ENCODE measurements at places on chromosomes 3 and 15.

GRCh38 chr15:75170711-75171341, 30.9 kb upstream of the C15orf39 start:
- DNase-seq: no peak

GRCh38 chr15:28873585-28874190, 12.1 kb upstream of the APBA2 start:
- DNase-seq: no peak

DNA sequence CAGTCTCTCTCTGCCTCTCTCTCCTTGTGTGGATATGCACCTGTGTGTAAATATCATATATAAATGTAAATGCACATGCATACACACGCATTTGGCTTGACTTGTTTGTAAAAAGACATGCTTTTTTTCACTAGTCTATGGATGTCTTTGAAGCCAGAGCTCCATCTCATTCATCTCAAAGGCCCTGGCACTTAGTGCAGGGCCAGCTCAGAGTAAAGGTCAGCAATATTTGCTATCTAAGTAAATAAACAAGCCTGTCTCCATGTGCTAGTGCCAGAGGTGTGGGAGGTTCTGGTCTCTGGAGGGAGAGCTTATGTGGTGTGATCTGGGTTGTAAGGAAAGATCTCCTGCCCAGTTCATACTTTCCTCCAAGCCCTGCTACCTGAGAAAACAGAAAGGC, 5.6 kb downstream of the CLSTN2 start:
- DNase-seq: no peak

- no peak for DNase-seq
Measured at GRCh38 chr3:141371882-141372281, 3.6 kb downstream of the ZBTB38 start.

DNA sequence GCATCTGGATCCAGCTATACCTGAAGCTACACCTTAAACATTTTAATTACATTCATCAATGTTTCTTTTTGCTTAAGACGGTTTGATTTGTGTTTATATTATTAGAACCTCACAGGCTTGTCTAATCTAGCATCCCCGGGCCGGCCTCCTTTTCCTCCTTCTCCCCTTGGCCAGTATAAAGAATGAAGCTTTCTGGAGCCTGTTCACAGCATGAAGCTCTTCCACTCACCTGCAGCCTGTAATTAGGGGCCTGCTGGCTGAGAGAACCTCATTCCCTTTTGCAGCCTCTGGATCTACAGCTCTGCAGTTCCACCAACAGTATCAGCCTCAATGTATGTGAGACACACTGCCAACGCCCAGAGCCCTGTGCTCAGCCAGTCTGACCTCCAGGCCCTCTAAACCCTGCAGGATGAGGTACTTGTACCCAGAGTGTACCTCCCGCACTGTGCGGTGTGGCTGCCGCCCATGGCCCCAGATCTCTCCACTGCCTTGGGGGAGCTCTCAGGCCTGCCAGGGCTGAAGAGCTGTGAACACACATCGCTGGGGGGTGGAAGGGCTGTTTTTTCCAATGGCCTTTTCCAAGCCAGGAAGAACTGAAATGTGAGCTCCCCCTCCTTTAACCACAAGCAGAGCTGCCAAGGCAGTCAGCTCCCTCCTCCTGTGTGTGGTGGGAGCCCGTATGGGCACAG, 114.7 kb upstream of the ALDH1A3 start:
- peak; percentile 78 for DNase-seq

DNA sequence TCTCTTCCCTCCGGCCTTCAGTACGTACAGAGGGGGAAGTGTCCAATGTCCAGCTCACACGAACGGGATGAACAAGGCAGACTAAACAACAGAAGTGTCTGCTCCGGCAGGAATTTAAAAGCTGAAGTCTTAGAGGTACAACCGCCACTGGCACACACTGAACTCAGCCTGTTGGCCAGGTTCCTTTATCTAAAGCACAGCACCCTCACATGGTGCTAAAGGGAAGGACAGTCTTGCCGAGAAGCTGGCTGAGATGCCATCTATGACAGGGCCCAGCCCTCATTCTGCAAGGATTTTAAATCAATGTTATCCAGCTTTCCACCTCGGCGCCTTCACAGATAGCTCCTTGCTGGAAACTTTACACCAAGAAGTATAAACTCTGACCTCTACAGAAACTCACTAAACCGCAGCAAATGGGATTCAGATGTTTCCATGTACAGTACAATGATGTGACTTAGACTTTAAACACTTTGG, 2.8 kb downstream of the ADAMTS17 start:
- peak; percentile 40 for DNase-seq

DNA sequence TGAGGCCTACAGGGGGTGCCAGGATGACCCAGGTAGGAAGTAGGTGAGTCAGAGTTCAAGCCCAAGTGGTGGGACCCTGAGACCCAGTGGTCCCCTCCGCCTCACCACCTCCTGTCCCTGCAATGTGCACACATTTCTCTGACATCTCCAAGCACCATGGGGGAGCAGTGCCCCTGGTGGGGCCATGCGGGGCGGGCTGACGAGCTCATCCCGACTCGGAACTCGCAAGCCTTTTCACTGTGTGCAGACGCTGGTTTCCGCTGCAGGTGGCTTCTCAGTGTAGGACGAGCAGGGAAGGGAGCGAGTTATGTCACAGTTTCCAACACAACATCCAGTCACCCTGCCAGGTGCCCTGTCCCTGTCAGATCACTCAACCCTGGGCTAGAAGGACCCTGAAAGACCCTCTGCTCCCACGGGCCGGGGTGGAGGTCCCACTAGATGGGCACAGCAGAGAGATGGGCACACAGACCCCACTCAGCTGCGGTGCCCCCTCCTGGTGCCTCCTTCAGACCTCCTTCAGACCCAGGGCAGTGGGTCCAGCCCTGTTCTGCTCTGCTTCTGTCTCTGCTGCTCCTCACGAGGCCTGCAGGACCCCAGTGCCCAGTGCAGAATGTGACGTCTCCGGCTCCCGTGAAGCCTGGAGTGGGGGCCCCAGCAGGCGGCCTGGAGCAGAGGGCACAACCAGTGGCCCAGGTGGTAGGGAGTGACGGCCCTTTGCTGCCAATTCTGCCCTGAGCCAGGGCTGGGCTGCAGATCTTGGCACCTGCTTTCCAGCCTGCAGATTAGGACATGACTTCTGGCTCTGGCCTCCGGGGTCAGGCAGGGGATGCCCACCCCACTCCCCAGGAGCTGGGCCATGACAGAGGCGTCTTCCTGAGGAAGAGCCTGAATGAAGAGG, 102.0 kb upstream of the RPL32 start:
- no peak for DNase-seq

DNA sequence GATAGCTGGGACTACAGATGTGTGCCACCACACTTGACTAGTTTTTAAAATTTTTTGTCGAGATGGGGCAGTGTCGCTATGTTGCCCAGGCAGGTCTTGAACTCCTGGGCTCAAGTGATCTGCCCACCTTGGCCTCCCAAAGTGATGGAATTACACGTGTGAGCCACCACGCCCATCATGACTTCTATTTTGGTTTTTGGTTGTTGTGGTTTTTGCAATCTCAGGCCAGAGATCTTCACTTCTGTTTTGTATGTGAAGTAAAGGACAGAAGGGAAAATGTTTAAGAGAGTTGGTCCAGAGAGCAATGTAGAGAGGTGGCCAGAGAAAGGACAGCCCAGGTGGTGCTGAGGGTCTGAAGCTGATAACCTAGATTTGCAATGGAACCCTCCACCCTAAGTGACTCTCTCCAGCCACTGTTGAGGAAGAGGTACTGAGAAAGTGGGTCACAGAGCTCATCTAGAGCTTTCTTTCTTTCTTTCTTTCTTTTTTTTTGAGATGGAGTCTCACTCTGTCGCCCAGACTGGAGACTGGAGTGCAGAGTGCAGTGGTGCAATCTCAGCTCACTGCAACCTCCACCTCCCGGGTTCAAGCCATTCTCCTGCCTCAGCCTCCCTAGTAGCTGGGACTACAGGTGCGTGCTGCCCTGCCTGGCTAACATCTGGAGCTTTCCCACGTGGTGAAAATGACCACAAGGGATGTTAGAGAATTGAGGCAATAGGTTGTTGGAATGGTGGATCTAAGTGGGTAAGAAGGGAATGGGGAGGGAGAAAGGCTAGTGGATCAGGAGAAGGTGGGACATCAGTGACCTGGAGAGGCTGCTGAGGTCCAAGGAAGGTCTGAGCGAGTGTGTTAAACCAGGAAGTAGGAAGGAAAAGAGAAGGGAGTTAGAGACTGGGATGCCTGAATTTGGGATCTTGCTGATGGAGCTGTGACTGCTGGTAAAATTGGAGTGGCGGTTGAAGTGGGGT, 22.4 kb upstream of the SEMA4B start:
- no peak for DNase-seq

DNA sequence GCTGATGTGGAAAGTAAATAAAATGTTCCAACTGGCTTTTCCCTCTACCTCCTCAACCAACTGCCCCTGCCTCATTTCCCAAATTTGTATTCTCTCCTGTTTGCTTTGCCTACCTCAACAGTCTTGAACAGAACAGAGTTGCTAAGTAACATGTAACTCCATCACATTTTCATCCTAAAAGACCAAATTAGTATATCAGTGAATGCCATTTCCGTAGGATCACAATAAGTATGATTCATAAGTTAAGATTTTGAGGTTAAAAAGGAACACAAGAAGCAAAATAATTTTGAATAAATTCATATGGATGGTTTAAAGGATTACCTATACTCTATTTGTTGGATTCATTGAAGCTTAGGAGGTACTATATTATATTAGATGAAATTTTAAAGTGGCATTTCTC, 154.9 kb downstream of the ECT2 start:
- no peak for DNase-seq

GRCh38 chr15:60784483-60785254, 305.7 kb upstream of the ICE2 start:
- no peak for DNase-seq

DNA sequence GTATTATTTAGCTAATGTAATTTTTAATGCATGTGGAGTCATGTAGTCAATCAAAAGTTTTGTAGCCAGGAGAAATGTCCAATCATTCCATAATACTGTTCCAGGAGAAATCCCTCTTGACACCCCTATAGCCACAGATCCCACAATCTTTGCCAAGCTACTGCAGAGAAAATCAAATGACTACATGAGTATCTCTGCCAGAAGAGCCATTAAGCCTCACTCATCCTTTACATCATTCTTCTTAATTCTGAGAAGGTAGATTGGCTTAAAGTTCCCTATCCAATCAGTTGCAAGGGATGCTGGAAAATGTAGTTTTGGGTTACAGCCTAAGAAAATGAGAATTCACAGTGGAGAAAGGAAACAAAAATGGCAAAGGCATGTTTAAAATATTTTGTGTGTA, 502.1 kb downstream of the ZBBX start:
- peak; percentile 3 for DNase-seq

GRCh38 chr15:59688423-59688781, 718 bp downstream of the BNIP2 start:
- peak; percentile 26 for DNase-seq

DNA sequence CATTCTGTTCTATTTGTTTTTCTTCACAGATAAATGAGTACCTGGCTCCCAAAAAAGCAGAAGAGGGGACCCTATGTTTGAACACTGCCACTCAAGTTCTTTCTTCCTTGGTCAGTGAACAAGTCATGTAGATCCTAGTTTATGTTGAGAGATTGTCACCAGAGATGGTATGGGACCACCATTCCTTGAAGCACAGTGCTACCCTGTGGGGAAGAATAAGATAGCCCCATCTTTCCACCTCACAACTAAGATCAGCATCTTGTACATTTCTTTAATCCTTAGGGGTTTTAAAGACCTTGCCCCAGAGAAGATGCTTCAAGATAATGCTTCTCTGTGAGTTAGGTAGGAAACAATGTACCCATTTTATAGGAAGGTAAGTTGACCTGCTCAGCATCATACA, 233.5 kb upstream of the WNT5A start:
- DNase-seq: no peak

DNA sequence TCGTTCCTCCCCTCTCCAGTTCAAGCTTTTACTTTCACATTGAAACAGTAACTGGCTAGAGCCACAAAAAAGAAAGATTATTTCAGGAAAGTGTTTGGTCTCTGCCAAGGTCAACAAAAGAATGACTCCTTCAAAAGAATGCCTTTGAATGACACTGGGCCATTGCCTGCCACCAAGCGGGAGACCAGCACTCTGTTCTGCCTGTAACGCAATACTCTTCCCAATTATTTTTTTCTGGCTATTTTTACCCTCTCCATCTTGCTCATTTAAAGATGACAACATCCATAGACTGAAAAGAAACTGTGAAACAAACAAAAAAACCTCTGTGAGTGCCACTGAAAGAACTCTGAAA, 37.3 kb downstream of the EHHADH start:
- DNase-seq: no peak

DNA sequence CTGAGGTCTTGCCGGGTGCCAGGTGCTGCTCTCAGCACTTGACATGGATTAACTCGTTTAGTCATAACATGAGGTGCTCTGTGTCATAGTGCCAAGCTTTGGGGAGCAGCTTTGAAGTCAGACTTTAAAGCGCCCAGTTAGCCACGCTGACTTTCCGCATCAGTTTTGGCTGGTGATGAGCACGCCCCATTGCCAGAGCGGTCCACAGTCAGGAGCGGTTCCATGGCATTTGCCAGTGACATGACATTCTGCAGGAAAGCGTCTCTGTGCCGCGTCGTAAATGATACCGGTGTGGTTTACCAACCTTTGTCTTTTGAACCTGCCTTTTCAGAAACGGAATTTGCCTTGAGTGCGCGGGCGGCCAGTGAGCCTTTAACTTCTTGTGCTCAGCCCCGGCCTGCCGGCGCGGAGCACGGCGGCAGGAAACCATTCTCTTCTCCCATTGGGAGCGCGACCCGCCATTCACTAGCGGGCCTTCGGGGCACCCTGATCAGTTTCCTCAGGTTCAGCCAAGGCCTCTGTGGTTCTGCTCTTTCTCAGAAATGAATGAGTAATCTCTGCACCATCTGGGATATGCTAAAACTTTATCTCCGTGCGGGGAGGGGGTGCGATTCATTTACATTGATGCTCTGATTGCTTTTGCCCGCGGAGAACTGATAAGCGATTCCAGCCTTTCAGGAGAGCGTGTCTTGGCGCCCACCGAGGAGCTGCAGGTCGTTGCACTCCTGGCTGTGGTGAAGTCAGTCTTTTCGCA, 1.7 kb upstream of the SLC2A2 start:
- no peak for DNase-seq

GRCh38 chr15:50542887-50543210, 3.6 kb downstream of the USP50 start:
- DNase-seq: no peak

GRCh38 chr3:106088304-106088703, 219.5 kb upstream of the CBLB start:
- no peak for DNase-seq
